AG04449 (cell line): ENCODE measurements at places on chromosomes 2 and 18.
A peak's percentile ranks its signal among the peaks of the same experiment; 100 is the strongest.

GRCh38 chr2:105852066-105852465 is 107.4 kb downstream of the NCK2 start:
- DNase-seq, result no peak

- DNase-seq, result no peak
Measured at GRCh38 chr18:28342231-28342630, 165.3 kb upstream of the CDH2 start.

DNA sequence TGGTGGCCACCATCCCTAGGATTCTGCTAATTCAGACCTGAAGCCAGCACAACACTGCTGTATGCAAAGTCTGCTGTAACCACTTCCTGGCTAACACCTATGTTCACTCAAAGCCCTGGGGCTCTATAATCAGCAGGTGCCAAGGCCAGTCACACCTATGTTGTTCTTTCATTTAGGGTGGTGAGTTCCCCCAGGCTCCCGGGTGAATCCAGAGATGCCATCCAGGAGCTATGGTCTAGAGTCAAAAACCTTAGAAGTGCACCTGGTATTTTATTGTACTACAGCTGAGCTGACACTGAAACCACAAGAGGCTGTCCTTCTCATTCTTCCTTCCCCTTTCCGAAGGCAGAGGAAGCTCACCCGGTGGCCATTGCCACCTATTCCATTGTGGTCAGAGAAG is 46.2 kb upstream of the CCDC141 start:
- no peak for DNase-seq

GRCh38 chr18:72086421-72086820 is 457.7 kb downstream of the CBLN2 start:
- no peak for DNase-seq

GRCh38 chr2:134306521-134306920 is 52.6 kb downstream of the MGAT5 start:
- DNase-seq, result no peak

- DNase-seq, result no peak
Measured at GRCh38 chr2:127853671-127854070, 4.3 kb downstream of the POLR2D start.

DNA sequence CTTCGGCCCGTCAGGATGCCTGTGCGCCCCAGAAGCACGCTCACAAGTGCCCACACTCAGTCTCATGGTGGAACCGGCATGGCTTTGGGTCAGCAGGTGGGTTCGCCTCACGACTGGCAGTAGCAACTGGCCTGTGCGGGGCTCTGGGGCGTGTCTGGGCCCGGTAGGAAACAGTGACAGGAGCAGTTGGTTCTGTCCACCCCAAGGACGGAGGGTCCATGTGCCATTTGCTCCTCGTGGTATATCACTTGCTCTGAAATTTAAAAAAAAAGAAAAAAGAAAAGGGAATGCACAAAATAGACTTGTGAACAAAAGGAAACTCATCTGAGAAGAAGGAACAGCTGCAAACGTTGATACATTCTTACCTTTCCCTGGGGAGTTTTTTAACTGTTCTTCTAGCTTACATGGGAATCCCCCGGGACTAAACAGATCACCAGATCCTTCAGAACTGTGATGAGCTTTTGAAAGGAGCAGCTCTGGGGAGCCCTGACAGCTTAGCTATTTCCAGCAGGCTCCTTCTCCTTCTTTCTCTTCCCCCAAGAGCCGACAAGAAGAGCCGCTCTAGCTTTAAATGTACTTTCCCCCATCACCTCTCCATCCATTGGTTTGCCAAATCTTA is 42.8 kb downstream of the TRAPPC12 start:
- no peak for DNase-seq

DNA sequence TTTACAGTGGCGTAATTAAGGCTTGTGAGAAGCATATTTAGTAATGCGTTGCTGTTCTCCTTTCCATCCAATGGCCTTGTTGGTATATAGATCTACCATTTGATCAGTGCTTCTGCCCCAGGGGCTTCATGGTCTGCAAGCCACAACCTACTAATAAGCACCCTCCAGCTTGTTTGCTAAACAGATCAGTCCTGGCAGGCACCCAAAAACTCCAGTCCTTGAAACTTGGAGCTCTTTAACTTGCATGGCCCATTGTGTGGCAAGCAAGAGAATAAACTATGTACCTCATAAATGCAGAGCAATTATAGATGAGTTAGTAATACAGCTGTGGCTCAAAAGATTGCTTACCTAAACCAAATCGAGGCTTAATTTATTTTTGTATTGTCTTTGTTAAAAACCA is 158.5 kb downstream of the FTCDNL1 start:
- DNase-seq, result no peak

DNA sequence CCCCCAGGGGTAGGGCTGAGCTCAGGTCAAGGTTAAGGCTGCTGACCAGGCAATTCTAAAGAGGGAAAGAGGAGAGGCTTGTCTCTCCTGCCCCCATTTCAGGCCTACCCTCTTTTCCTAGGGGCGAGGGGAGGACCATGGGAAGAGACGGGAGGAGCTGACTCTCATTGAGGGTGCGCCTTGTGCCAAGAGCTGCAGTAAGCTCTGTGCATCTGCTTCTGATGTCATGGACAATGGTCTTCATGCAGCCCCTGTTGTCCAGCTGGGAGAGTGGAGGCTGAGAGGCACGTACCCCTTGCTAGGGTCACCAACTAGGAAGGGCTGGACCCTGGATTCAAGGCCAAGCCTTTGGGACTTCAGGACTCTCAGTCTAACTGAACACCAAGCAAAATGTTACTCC is 45.2 kb downstream of the PTGR3 start:
- no peak for DNase-seq

DNA sequence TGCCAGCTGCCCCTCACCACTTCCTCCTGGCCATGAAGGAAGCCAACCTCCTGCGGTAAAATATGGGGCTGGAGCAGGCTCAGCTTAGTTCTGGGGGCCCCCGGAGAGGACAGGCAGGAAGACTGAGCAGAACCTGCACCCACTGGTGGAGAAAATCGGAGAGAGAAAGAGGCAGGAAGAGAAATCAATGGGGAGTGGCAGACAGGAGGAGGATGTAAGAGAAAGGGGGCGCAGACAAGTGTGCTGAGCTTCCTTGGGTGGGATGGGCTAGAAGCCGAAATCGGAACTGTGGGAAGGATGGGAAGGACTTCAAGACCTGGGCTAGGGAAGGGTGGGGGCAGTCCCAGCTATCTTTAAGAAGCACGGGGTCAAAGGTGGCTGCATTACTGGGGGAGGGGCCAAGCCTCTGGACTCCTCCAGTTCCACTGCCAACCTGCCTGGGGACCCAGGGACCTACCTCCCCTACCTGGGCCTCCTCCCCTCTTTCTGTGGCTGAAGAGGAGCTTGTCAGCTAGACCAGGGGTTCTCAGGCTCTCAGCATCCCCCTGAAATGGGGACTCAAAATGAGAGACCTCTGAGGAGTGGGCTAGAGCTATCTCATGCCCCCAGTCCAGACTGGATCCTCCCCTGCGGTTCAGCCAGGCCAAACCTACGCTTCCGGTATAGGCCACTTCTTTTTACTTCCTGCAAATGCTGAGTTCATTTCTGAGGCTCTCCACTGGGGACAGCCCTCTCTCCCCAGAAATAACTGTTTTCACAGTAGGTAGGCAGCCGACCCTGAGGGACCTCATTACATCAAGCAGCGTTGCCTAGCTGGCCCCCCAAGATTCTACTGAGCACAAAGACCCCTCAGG is 33.6 kb upstream of the B3GNT7 start:
- DNase-seq, result no peak

GRCh38 chr18:12012697-12013096 is 31.4 kb downstream of the IMPA2 start:
- no peak for DNase-seq

DNA sequence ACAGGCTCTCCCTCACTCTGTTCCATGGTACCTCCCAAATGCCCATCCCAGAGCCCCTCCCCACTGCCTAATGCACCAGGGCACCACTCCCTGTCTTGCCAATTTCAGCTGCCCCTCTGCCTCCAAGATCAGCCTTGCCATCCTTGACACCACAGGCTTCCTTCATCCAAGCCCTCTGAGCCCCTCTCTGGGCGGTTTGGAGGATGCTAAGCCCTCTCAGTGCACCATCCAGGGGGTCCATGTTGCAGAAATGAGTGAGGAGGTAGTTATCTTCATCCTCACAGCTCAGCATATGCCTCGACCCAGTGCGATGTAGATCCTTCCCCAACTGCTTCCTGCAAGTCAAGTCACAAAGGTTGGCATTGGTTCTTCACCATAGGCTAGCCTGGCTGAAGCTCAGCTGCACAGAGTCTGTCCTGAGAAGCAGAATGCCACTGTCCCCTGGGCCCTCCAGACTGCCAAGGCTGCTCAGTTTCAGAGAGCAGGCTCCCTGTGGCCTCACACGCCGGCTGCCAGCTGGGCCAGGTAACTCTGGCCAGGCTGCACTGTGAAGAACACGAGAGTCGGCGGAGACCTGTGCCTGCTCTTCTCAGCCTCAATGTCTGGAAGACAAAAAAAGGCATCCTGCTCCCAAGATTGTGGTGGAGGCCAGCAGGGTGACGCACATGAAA is 9.9 kb upstream of the MAP3K2 start:
- no peak for DNase-seq

DNA sequence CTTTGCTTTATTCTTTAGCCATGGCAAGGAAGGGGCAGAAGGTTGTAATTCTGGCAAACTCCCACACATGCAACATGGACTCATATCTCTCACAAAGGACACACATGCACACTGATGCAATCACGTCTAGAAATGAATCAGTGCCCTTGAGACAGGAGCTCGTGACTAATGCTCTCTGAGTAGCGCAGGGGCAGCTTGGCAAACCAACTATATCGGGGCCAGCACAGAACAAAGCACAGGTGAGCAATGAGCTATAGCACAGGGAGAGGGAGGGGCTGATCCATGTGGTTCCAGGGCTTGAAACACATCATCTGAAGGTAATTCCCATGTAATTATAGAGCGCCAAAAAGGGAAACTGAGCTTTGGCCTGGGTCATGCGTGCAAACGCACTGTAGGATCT is 165.2 kb upstream of the KLF7 start:
- peak; percentile 70 for DNase-seq

GRCh38 chr2:64653109-64654062 is at the start of gene SERTAD2:
Gene SERTAD2 (minus strand): TSS chr2:64653913. CDS start chr2:64636871, 17,042 bp downstream.
- DNase-seq, result no peak

GRCh38 chr2:233384015-233384414 is 29.7 kb downstream of the DGKD start:
- no peak for DNase-seq

GRCh38 chr2:7358865-7359447 is 441.7 kb downstream of the RNF144A start:
- DNase-seq, result no peak

DNA sequence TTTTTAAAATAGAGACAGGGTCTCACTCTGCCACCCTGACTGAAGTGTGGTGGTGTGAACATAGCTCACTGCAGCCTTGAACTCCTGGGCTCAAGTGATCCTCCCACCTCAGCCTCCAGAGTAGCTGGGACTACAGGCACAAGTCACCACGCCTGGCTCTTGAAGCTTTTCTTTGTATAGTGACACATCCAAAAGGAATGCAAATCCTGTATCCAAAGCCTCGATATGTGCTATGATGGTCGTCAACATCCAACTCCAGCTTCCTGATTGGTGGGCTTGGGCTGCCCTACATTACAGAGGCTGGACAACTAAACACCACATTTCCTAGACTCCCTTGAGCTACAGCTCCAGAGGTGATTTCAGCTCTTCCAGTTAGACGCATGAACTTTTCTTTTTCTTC is 101.7 kb upstream of the PGAP1 start:
- peak; percentile 28 for DNase-seq

GRCh38 chr2:237131749-237132533 is 46.3 kb downstream of the COPS8 start:
- no peak for DNase-seq

- DNase-seq, result no peak
Measured at GRCh38 chr2:45008296-45009129, 739 bp downstream of the SIX2 start.

DNA sequence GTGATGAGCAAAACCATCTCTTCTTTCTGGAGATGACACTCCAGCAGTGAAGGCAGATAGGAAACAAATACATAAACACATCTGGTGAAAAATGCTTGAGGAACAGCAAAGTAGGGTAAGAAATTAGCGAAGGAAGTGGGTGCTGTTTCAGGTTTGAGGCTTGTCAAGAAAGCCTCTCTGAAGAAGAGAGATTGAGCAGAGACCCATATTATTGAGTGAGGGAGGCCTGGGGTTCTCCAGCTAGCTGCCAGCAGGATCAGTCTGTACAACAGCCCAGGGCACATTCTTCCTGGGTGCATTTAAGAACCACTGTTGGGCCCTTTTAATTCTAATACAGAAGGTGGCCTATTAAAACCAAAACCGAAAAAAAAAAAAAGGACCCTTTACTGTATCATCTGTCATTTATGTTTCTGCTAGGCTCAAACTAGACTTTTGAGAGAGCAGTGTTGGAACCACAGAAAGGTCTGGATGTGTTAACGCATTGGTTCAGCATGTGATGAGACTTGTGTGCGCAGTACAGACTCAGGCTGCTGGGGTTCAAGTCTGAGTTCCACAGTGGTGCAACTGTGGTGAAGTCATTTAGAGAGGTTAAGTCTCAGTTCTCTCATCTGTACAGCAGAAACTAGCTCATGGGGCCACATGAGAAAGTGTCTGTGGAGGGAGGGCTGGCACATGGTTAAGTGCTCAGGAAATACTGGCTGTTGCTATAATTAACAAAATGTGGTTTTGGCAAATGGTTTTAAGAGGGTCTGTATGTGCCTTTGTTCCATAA is 28.9 kb downstream of the MGAT5 start:
- DNase-seq, result no peak

- DNase-seq, result no peak
Measured at GRCh38 chr18:3245853-3246634, 1.6 kb upstream of the MYL12A start.

DNA sequence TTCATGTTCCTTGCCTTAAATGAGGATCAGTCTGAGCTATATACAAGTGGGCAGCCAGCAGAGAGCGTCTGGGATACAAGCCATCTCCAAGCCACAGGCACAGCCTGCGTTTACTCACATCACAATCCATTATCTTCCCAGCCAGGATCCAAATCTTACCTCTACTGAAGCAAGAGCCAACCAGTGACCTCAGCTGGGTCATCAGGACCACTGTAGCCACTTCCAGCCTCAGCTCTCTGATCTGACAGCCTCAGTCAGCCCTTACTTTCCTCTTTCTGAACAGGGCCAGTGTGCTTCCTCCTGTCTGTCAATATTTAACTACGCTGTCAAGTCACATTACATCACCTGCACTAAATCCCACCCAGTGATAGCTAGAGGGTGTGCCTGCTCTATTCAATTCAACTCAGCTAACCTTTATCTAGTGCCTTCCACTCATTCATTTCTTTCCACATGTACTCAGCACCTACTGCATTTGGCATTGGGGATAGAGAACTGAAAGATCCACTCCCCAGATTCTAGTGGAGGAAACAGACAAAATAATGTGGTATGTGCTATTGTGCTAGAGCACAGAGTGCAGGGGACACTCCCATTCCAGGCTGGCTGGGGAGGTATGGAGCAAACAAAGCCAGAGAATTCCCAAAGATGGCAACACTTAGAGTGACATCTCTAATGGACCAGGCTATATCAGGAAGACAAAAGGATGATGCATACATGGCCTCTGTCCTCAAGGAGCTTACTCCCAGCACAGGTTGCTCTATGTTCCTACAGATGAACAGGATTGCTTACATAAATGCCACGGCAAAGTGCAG is 146.5 kb downstream of the NCKAP5 start:
- no peak for DNase-seq

- DNase-seq, result no peak
Measured at GRCh38 chr2:84832772-84833461, 48.0 kb downstream of the TRABD2A start.
